Non-pigmented ciliary epithelial cell (primary cell): ENCODE measurements at places on chromosomes 7 and 10.

GRCh38 chr10:118672766-118673715 lies 77.6 kb upstream of the PRLHR start:
- DNase-seq: no peak

DNA sequence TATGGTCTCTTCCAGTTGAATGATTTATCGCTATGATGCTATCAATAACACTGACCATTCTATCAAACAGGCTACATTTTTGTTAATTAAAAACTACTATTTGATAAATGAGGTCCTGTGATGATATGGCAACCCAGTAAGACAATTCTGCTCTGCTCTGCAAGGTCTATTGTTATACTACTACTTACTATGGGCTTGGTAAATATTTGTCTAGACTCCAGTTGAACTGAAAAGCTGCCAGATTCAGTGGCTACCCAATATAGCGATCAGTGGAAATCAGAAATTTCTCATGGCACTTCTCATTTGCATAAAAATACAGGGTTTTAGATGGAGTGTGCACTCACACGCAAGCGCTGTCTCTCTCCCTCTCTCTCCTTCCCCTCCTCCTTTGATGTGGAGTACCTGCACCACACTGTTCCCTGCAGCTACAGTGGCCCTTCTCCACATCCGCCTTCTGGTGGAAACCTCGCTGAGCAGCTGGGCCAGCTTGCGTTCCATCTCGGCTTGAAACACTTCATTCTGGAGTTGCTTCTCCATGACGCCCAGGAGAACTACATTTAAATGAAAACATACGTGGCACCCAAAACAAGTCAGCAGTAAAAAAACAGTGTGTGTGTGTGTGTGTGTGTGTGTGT lies 77.9 kb downstream of the KIAA1549 start:
- DNase-seq: no peak

GRCh38 chr7:98137826-98138151 lies 31.1 kb downstream of the LMTK2 start:
- no peak for DNase-seq

- no peak for DNase-seq
These were observed 249.2 kb downstream of the DYNC1I1 start for GRCh38 chr7:96021568-96021967.
